Hair follicular keratinocyte (primary cell): ENCODE measurements at places on chromosomes 3 and 15. TPM values are rescaled to one million over a fixed set of nuclear protein-coding genes. Genes with fewer than 3 reads are reported as not detected.

CACNA1D gene
- total RNA-seq: not detected in 2 replicates

HIGD1A gene
- 192 and 207 TPM in 2 replicates for total RNA-seq

KAT2B gene
- total RNA-seq: 1.4 and 3.5 TPM in 2 replicates

AQP9 gene
- total RNA-seq: 0.08 TPM in 2 replicates

NR2F2 gene
- 2.3 and 3.9 TPM in 2 replicates for total RNA-seq
